ENCODE measurements at places on chromosomes 6 and 20. TPM values are rescaled to one million over a fixed set of nuclear protein-coding genes. Genes with fewer than 3 reads are reported as not detected.

CDH26 gene
- total RNA-seq: 1.2 TPM

PLN gene
- not detected for total RNA-seq

PRL gene
- not detected for total RNA-seq

HBS1L gene
- 105 TPM for total RNA-seq

MMP24 gene
- total RNA-seq: under 0.01 TPM

PROKR2 gene
- not detected for total RNA-seq

VSX1 gene
- not detected for total RNA-seq

CDK19 gene
- total RNA-seq: 2.5 TPM

COL9A3 gene
- total RNA-seq: 6.2 TPM

CABLES2 gene
- total RNA-seq: 3.8 TPM

OLIG3 gene
- not detected for total RNA-seq

CALHM6 gene
- 2.5 TPM for total RNA-seq

ELOVL2 gene
- total RNA-seq: not detected

RSPO3 gene
- total RNA-seq: not detected

OGFRL1 gene
- 20.6 TPM for total RNA-seq

PRDM13 gene
- total RNA-seq: not detected

TDRD6 gene
- not detected for total RNA-seq

HCRTR2 gene
- not detected for total RNA-seq

ALDH8A1 gene
- not detected for total RNA-seq

GJA10 gene
- total RNA-seq: not detected

CTAGE9 gene
- total RNA-seq: not detected

RAB32 gene
- total RNA-seq: 132 TPM

PCMT1 gene
- 152 TPM for total RNA-seq

PRSS35 gene
- not detected for total RNA-seq

TMEM170B gene
- total RNA-seq: 0.04 TPM

HSPA1L gene
- 0.62 TPM for total RNA-seq

SIRPB2 gene
- 0.15 TPM for total RNA-seq

PPP1R16B gene
- not detected for total RNA-seq

KIF3B gene
- total RNA-seq: 13.3 TPM

SYCP2L gene
- total RNA-seq: 0.23 TPM

OR12D3 gene
- not detected for total RNA-seq

DLL1 gene
- total RNA-seq: 19.4 TPM

CCM2L gene
- total RNA-seq: not detected

CRISP2 gene
- not detected for total RNA-seq

MROH8 gene
- not detected for total RNA-seq

FKBP1A gene
- total RNA-seq: 127 TPM

BEND6 gene
- total RNA-seq: 1.2 TPM

DSE gene
- total RNA-seq: 98.5 TPM

TREM1 gene
- total RNA-seq: 0.31 TPM

BIRC7 gene
- total RNA-seq: not detected

KCNK16 gene
- not detected for total RNA-seq

NOX3 gene
- not detected for total RNA-seq

HLA-DMB gene
- total RNA-seq: not detected

C6orf141 gene
- 21.5 TPM for total RNA-seq
